ENCODE measurements at places on chromosomes 7 and 10. TPM values are rescaled to one million over a fixed set of nuclear protein-coding genes. Genes with fewer than 3 reads are reported as not detected.

The MAT1A gene
- polyA plus RNA-seq = 1.1 TPM

GRCh38 chr7:127447326-127447945 lies 54.9 kb upstream of the ZNF800 start:
- DNase-seq = no peak

The WBP1L gene
- polyA plus RNA-seq = 27.5 TPM

The UCMA gene
- polyA plus RNA-seq = not detected

The PRKRIP1 gene
- 28.7 TPM for polyA plus RNA-seq

- DNase-seq = no peak
Observed at GRCh38 chr10:78542521-78542920, 508.9 kb downstream of the RPS24 start.

DNA sequence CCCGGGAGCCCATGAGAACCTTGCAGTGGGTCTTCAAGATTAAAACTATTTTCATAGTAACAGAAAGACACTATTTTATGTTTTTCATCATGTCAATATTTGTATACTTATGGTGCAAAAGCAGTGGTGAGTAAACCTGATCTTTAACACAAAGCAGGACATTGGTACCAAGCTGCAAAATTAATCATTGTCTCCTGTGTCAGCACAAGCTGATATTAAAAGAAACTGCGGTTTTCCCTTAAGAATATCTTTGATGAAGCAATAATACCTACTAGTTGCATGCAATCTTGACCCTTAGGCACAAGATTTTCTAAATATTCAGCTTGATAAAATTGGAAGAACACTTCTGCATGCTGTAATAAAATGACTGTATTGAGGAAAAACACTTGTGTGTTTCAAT lies 121.7 kb downstream of the MDFIC start:
- no peak for DNase-seq

DNA sequence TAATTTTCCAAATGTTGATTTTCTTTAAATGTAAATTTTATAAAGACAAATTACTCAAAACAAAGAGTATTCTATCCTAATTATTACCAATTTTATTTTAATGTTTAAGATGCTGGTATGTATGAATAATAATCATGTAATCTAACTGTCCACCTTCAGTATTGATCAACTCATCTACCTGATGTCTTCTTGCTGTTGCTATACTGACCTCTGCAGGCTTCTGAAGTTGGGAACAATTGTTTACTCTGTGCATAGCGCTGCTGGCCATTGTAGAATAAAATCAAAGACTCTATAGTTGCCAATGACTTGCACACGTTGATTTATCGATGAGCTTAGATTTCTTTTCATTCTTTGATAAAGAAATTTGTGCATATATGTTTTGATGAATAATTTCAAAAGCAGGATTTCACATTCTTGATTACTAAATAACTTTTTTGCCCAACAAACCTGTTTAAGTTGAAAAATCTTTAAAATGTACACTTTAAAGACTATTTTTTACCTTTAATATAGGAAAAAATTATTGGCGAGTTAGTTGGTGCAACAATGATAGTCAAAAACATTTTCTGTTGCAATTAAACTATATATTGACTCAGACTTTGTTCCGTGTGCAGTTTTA lies 282.3 kb downstream of the TFEC start:
- peak; percentile 23 for DNase-seq

- DNase-seq = no peak
Observed at GRCh38 chr7:82109288-82109687, 334.3 kb downstream of the CACNA2D1 start.

DNA sequence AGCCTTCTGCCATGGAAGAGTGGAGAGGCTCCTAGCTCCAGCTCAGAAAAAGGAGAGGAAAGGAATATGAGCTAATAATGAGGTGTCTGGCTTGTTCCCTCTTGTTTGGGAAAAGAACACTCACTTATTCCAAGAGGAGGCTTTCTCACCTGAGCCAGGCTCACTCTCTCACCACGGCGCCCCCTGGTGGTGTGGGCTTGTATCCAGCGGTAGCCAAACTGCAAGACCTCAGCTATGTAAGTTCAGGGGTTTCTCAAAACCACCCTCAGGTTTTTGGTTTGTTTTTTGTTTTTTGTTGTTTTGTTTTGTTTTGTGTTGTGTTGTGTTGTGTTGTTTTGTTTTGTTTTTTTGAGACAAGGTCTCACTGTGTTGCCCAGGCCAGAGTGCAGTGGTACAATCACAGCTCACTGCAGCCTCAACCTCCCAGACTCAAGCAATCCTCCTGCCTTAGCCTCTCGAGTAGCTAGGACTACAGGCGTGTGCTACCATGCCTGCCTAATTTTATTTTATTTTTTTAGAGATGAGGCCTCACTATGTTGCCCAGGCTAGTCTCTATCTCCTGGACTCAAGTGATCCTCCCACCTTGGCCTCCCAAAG lies 124.0 kb downstream of the TMEM130 start:
- peak; percentile 85 for DNase-seq

The LMOD2 gene
- polyA plus RNA-seq = 0.12 TPM

GRCh38 chr10:46546591-46547540 lies 9.6 kb downstream of the GPRIN2 start:
- DNase-seq = peak; percentile 48

GRCh38 chr7:100166970-100167911 lies 1.2 kb downstream of the GAL3ST4 start:
- no peak for DNase-seq

GRCh38 chr7:107661865-107662379 lies 1.3 kb downstream of the SLC26A4 start:
- no peak for DNase-seq

The PTPN20 gene
- polyA plus RNA-seq = 1.4 TPM

GRCh38 chr10:113020838-113021237 lies 70.8 kb downstream of the TCF7L2 start:
- no peak for DNase-seq

DNA sequence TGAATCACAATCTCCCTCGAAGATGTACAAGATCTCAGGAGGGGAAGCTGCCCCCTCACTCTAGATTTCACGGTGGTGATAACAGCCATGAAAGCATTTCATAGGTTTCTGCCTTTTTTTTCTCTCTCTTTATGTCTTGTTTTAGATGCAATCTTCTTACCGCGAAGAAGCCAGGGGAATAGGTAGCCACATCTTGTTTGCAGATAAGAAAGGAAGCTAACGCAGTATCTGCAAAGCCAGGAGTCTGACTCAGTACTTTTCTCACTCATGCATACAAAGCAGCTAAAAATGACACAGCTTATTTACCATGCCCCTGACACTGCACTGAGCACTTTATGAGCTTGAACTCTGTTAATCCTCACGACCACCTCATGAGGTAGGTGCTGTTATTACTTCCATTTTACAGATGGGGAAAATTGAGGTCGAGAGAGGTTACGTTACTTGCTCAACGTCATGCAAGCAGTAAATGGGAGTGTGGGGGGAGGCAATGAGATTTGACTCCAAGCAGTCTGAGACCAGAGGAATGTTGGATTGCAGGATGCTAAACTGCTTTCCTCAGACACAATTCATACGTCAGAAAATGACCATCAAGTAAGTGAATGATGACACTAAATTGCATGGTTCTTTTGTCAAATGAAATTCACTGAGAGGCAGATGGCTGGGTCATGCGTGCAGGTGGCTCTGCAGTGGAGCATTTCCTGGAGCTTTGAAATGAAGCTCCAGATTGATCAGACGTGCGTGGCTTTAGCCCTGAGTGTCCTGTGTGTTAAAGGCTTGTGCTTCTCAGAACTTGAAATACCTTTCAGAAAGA lies 3.3 kb downstream of the MAP3K8 start:
- peak; percentile 54 for DNase-seq

The RNF32 gene
- polyA plus RNA-seq = 4.1 TPM

The TACC2 gene
- 29.0 TPM for polyA plus RNA-seq

The CLDN4 gene
- 2.4 TPM for polyA plus RNA-seq

DNA sequence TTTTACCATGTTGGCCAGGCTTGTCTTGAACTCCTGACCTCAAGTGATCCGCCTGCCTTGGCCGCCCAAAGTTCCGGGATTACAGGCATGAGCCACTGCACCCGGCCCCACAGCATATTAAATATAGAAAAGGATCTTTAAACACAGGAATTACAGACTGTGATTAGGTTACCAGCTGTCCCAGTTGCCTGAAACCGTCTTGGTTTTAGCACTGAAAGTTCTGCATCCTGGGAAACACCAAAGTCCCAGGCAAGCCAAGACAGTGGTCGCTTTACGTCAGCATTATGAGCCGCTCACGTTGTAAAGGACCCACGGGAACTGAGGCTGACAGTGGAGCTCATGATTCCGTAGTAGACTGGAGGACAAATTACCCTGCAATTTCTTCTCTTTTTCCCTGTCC lies 69.0 kb upstream of the FAM180A start:
- no peak for DNase-seq

DNA sequence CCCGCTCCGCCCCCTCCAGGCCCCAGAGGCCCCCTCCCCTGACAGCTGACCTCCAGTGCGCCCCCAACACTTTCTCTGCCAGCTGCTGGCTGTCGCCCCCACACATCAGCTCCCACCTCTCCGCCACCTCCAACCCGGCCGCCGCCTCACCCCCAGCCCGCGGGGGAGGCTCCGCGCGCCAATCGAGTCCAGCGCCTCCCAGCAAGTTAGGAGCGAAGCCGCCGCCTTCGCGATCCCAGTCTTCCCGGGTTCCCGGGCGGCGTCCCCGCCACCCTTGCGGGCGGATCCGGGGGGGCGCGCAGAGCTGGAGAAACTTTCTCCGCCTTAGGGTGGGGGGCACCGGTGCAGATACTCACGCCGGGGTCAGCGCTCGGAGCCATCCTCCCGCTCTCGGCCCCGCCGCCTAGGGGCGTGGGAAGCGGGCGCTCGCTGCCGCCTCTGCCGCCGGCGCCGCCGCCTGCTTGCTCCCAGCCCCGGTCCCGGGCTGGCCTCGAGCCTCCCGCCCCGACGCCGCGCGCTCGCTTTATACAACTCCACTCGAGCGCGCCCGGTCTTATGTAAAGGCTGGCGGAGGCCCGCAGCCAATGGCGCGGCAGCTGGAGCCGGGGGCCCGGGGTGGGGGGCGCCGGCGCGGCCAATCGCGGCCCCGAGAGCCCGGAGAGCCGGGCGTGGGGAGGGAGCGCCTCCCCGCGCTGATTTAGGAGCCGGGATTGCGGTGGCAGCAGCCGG lies at the start of gene CRTAC1:
CRTAC1 (minus strand) TSS at position 529 of the 729 bp plus-strand sequence; CDS start at position 380, 149 bp downstream.
- peak; percentile 29 for DNase-seq

DNA sequence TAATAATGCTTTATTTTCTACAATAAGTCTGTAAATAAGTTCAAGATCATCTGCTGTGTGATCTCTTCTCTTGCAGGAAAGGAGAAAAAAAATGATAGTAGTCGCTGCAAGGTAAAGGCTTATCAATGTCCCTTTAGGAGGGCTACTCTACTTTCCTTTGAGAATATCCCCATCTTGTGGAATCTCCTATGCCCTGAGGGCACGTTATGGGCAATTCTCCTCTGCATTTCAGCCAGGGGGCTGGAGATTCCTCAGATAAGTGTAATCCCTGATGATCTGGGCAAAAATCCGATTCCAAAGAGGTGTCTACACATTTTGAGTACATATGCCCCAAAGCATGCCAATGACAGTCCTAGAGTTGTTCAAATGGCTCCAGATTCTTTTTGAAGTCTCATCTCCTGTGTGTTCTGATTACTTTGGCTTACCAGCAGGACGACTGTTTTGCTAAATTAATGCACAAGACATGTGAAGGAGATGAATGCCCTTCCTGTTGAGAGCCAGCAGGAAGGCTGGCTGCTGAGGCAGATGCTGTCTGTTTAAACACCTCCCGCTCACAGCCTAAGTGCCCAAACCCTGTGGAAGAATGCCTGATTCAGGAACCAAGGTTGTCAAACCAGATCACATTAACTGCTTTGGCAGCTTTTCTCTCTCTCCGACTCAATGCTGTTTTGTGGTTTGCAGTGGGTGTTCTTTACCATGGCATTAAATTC lies 171.2 kb upstream of the COL1A2 start:
- DNase-seq = no peak

The PRKG1 gene
- 7.9 TPM for polyA plus RNA-seq

DNA sequence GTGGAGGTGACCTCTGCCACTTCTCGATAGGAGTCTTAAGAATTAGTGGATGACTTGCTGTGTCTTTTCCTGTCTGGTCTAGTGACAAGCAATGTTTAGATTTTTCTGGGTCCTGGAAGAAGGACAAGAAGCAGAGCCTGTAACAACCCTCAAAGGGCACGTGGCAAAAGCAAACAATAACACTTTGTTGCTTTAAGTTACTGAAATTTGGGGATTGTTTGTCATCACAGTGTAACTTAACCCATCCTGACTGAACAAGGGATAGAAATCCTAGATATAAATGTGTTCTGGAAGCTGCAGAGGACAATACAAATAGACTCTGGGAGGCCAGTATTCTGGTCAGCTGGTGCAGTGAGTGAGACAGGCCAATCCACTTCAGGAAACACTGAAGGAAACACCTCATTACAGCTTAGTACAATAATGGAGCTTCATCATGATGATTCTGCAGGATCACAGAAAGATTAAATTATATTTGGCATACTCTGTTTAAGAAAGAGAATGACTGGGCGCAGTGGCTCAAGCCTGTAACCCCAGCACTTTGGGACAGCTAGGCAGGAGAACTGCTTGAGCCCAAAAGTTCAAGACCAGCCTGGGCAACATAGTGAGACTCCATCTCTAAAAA lies 23.3 kb downstream of the ENKUR start:
- no peak for DNase-seq

DNA sequence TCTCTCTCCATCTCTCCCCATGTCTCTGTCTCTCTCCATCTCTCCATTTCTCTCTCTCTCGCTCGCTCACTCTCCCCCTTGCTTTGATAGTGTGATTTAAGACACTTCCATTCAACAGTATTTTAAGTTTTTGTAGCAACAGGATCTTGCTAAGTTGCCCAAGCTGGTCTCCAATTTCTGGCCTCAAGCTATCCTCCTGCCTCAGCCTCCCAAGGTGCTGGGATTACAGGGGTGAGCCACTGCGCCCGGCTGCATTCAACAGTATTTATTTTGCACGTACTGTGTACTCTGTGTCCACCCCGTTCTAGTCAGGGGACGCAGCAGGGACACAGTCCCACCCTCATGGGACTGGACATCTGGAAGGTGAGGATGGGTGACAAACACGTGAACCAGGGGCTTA lies 14.4 kb upstream of the PDGFA start:
- no peak for DNase-seq

The INA gene
- polyA plus RNA-seq = 0.92 TPM

DNA sequence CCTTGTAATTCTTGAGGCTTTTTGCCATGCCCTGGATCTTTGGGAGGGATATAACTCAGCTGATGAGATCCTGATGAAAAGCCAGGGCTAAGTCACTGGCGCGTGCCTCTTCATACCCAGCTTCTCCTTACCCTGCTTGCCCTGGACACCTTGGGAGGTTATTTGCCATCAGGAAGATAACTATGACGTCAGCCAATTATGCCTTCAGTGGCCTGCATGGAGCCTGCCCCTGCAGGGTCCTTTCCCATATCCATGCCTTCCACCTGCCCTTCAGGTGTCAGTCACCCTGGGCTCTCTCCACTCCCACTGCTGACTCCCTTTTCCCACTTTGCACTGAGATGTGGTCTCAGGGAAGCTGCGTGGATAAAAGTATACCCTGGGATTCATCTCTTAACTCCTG lies 520.1 kb downstream of the SORCS3 start:
- DNase-seq = no peak
